ENCODE measurements at places on chromosomes 6 and 20.
A peak's percentile ranks its signal among the peaks of the same experiment; 100 is the strongest.

- DNase-seq: no peak
Measured at GRCh38 chr6:3440911-3441310, 15.9 kb downstream of the SLC22A23 start.

DNA sequence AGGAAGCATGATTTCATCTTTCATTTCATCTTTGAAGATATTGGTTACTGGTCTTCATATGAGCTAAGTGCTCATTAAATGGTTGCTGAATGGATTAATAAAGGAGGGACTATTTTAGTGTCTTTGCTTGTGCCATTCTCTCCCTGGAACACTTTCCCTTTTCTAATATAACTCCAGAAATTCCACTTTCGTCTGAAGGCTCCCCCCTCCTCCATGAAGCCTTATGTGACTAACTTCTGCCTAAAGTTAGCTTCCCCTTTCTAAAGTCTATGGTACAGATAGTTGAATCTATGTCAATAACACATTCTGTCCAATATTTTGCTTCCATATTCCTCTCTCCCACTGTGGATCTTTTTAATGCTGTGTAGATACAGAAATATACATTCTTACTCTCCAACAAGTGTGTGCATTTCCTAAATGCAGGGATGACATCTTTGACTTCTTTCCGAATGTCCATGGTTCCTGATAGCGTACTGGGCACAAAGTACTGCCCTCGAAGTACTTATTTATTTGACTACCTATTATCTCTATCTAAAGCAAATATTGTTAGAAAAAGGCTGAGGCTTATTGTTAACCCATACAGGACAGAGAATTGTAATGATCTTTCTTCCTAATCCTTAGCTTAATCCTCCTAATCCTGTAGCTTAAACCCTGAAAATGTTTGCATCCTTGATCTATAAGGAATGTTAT, 84.7 kb upstream of the ELOVL5 start:
- DNase-seq: no peak

- DNase-seq: no peak
Measured at GRCh38 chr6:90484903-90485302, 102.0 kb downstream of the MAP3K7 start.

GRCh38 chr6:36729161-36729524, 31.5 kb downstream of the RAB44 start:
- no peak for DNase-seq

DNA sequence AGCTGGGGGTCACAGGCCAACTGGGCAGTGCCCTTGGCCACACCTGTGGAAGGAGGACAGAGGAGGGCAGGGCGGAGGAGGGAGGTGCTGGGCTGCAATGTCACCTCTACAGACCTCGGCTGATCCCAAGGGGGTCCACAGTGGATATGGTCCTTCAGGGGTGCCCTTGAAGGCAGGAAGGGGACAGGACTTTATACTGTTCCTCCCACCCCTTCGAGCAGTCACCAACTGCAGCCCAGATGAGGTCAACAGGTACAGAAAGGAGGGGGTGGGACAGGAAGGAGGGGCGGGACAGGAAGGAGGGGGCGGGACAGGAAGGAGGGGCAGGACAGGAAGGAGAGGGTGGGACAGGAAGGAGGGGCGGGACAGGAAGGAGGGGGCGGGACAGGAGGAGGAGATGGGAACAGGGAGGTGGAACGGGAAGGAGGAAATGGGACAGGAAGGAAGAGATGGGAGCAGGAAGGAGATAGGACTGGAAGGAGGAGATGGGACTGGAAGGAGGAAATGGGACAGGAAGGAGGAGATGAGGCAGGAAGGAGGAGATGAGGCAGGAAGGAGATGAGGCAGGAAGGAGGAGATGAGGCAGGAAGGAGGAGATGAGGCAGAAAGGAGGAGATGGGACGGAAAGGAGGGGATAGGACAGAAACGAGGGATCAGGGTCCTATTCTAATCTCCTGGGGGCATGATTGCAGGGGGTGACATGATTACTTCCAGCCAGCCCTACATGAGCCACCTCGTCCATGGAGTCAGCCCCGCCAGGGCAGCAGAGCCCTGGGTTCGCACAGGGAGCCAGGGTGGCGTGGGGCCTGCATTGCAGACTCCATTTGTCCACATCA, 19.4 kb upstream of the MRGBP start:
- DNase-seq: peak; percentile 56

GRCh38 chr6:22300273-22300998, 3.6 kb upstream of the PRL start:
- DNase-seq: no peak

GRCh38 chr6:73782911-73783310, 86.9 kb downstream of the CD109 start:
- no peak for DNase-seq

DNA sequence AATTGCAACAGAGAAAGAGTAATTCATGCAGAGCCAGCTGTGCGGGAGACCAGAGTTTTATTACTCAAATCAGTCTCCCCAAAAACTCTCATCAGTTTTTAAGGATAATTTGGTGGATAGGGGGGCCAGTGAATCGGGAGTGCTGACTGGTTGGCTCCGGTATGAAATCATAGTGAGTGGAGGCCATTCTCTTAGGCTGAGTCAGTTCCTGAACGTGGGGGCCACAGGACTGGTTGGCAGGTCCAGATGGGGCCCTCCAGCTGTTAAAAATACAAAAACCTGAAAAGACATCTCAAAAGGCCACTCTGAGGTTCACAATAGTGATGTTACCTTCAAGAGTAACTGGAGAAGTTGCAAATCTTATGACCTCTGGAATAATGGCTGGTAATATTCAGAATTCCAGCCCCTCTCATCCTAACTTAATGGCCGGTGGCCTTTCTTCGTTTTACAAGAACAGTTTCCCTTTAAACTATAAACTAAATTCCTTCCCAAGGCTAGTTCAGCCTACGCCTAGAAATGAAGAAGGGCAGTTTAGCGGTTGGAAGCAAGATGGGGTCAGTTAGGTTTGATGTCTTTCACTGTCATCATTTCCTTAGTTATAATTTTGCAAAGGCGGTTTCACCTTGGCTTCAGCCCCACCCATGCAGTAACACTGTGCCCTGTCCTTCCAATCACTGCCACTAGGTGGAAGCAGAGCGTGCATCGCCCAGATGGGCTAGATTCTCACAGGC, 6.8 kb upstream of the MICA start:
- DNase-seq: peak; percentile 86

All from activated naive CD4-positive, alpha-beta T cell treated with anti-CD3 and anti-CD28 coated beads, Interleukin-2, amount 50 U/mL, for 16 hours (primary cell).